ENCODE measurements at places on chromosomes 11 and 22.

DNA sequence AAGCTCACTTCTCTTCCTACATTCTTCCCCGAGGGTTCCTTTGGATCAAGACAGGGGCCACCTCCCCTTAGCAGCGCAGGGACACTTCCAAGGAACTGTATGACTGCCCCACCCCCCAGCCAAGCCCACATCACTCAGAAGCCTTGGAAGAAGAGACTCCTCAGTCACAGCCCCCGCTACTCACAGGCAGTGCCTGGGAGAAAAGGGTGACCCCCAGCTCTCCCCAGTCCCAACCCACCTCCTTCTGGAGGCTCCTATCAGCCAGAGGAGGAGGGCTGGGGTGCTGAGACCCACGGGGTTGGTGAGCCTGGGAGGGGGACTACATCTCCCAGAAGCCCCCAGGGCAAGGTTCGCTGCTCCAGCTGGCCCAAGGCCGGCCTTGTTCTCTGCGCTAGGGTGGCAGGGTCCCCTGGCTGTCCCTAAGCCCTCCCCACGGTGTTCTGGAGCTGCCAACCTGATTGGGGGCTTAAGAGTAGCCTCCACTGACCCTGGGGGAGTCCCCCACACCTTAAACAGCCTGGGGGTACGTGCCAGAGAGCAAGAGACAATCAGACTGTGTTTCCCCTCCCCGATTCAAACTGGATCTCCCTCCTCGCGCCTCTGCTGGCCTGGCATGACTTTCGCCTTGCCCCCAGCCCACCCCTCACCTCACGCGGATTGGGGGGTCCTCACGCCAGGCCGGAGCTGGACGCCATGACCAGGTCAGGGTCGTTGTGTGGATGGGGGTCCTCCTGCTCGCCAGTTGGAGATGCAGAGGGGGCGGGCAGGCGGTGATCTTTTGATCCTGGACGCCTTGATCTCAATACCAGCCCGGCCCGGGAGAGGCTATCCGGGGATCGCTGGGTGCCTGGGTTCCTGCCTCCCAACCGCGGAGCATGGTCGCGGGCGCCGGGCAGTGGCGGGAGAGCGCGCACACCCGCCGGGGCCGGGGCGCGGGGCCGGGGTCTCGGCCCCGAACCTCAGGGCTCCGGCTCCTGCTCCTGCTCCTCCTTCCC lies 838 bp downstream of the BCL9L start:
- H3K4me1 ChIP-seq = peaks cover 55% of the 10 kb centered on the region
- peak; percentile 64 for DNase-seq

GRCh38 chr22:38423512-38424503 lies 31.2 kb downstream of the KCNJ4 start:
- no peaks in the 10 kb centered on the region for H3K27me3 ChIP-seq
- H3K4me1 ChIP-seq = no peaks in the 10 kb centered on the region
- no peak for DNase-seq
- no peak overlapping the region for H3K4me3 ChIP-seq
- no peaks in the 10 kb centered on the region for H3K36me3 ChIP-seq

GRCh38 chr11:81647374-81647773 lies 1086.3 kb downstream of the FAM181B start:
- DNase-seq = no peak
- H3K4me3 ChIP-seq = no peak overlapping the region
- no peak overlapping the region for H3K27ac ChIP-seq

DNA sequence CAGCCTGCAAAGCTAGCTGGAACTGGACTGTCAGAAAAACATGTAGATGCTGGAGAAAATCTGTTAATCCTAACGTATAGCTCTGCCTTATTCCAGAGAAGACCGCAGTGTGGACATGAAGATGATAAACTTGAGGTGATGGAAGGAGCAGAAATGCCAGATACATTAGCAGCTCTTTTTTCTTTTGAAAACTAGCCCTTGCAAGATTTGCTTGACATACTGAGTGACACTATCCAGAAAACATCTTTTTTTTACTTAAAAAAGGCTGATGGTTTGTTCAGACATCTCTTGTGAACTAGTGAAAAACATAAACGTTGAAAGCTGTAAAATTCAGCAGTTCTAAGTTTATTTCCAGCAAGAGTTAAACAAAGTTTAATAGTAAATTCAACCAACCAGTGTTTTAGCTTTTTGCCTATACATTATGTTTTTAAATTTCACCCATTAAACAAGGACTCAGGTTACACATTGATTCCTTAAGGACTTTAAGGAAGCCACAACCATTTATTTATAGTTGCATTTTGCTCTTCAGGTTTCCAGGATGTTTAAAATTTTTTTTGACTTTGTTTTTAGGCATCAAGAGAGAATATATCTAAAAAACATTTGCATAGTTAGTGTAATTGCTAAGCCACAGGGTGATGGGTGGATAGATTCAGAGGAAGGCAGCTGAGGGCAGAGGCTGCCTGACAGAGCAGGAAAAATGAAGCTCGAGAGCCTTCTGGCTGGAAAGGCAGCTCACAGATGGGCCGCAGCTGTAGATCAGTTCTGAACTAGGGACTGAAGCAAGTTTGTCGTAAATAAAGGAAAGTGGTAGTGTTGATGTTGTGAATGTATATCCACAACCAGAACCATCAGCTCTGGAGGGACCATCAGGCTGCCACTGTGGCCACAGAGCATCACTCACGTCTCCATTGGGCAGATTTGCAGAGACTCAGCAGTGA lies 9.5 kb downstream of the SNAP29 start:
- peaks cover 19% of the 10 kb centered on the region for H3K4me1 ChIP-seq
- H3K27me3 ChIP-seq = no peaks in the 10 kb centered on the region
- H3K27ac ChIP-seq = no peak overlapping the region
- peaks cover 14% of the 10 kb centered on the region for H3K36me3 ChIP-seq

- H3K27me3 ChIP-seq = no peaks in the 10 kb centered on the region
- no peaks in the 10 kb centered on the region for H3K4me1 ChIP-seq
- H3K36me3 ChIP-seq = no peaks in the 10 kb centered on the region
- H3K4me3 ChIP-seq = no peak overlapping the region
Observed at GRCh38 chr11:80855426-80855825, 1414.6 kb upstream of the TENM4 start.

DNA sequence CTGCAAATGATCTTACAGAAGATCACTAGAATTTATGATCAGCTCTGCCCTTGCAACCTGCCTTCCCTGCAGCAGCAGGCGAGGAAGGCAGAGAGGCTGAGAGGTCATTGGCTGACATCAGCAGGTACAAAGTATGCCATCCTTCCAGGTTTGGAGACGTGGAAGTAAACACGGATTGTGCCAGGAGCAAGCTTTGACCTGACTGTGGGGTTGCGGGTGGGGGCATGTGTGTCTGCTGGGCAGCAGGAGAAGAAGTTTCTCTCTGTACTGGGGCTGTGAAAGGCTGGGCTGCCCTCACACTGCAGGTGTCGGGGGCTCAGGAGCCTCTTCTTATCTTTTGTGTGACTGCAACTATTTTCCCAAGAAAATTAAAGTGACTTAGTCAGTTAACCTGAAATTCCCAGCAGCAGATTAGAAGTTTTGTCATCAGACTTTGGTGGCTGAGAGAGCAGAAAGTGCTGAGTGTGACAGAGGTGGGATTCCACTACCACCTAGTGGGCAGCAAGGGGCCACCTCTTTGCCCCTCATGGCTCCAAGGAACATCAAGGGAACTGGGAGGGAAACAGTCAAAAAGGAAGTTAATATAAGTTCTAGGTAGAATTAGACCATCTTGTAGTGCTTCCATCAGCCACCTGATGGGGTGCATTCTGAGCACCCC lies 565.9 kb downstream of the ETS1 start:
- H3K27ac ChIP-seq = no peak overlapping the region
- H3K36me3 ChIP-seq = no peaks in the 10 kb centered on the region
- H3K27me3 ChIP-seq = peaks cover 27% of the 10 kb centered on the region
- no peaks in the 10 kb centered on the region for H3K4me1 ChIP-seq
- DNase-seq = no peak
- no peak overlapping the region for H3K4me3 ChIP-seq

GRCh38 chr11:746289-747157 lies 741 bp upstream of the TALDO1 start:
- peaks cover 21% of the 10 kb centered on the region for H3K4me1 ChIP-seq
- peak overlapping the region; percentile 79 for H3K27ac ChIP-seq
- H3K36me3 ChIP-seq = peaks cover 8% of the 10 kb centered on the region
- peak overlapping the region; percentile 83 for H3K4me3 ChIP-seq

GRCh38 chr11:121503051-121503450 lies 50.3 kb upstream of the SORL1-AS1 start:
- peaks cover 30% of the 10 kb centered on the region for H3K4me1 ChIP-seq
- no peak overlapping the region for H3K4me3 ChIP-seq
- peaks cover 91% of the 10 kb centered on the region for H3K36me3 ChIP-seq
- no peak overlapping the region for H3K27ac ChIP-seq

GRCh38 chr11:113675565-113675964 lies 30.5 kb downstream of the TMPRSS5 start:
- no peak for DNase-seq
- no peak overlapping the region for H3K4me3 ChIP-seq
- H3K36me3 ChIP-seq = no peaks in the 10 kb centered on the region
- peaks cover 12% of the 10 kb centered on the region for H3K27me3 ChIP-seq
- no peak overlapping the region for H3K27ac ChIP-seq
- H3K4me1 ChIP-seq = peaks cover 11% of the 10 kb centered on the region

GRCh38 chr11:107853070-107853469 lies 5.5 kb downstream of the SLC35F2 start:
- no peak for DNase-seq
- H3K4me3 ChIP-seq = no peak overlapping the region
- H3K27me3 ChIP-seq = no peaks in the 10 kb centered on the region
- peaks cover 2% of the 10 kb centered on the region for H3K36me3 ChIP-seq
- H3K4me1 ChIP-seq = peaks cover 11% of the 10 kb centered on the region

GRCh38 chr22:17648569-17648968 lies 10.0 kb downstream of the BCL2L13 start:
- H3K36me3 ChIP-seq = peaks cover 6% of the 10 kb centered on the region
- no peaks in the 10 kb centered on the region for H3K4me1 ChIP-seq
- H3K27me3 ChIP-seq = no peaks in the 10 kb centered on the region

DNA sequence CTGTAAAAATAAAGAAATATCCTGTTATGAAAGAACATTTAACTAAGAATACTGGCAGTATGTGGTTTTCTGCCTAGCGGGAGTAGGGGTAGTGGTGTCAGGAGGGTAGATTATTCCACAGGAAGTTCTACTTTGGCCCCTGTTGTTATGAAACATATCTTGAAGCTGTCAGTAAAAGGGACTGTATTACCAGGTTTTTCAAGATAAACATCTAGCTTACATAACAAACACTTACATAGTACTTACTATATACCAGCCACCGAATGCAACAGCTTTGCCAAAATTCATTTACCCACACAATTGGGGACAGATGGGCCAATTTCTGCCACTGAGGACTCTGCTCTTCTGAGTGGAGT lies 3.7 kb downstream of the TMEM123 start:
- peak overlapping the region; percentile 81 for H3K27ac ChIP-seq
- H3K27me3 ChIP-seq = no peaks in the 10 kb centered on the region
- peaks cover 75% of the 10 kb centered on the region for H3K36me3 ChIP-seq
- H3K4me1 ChIP-seq = peaks cover 72% of the 10 kb centered on the region
- DNase-seq = no peak
- peak overlapping the region; percentile 97 for H3K4me3 ChIP-seq

GRCh38 chr11:64196626-64197025 lies 9.9 kb upstream of the FERMT3 start:
- no peak overlapping the region for H3K4me3 ChIP-seq
- no peak overlapping the region for H3K27ac ChIP-seq
- peaks cover 86% of the 10 kb centered on the region for H3K36me3 ChIP-seq
- H3K27me3 ChIP-seq = no peaks in the 10 kb centered on the region

DNA sequence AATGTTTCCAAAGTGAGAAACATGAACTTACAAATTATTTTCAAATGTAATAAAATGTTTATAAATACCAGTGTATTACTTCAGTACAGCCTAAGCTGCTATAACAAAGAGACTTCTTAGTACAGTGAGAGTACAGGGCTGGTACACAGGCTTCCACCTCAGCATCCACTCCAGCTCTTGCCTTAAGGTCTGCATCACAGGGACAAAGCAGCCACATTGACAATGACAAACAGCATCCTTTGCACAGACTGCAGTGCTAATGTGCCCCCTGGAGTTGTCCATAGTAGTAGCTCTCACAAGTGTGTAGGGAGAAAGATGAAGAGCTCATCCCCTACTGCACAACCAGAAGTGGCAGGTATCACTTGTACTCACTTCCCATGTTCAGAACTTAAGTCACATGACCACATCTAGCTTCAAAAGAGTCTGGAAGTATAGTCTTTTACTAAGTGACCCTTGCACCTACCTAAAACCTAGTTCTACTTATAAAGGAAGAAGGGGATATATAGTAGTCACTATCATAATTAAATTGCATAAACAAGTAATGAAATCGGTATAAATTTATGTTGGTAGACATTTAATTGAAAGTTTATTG lies 10.7 kb upstream of the LIPT2 start:
- H3K27me3 ChIP-seq = peaks cover 6% of the 10 kb centered on the region
- H3K27ac ChIP-seq = no peak overlapping the region
- H3K4me3 ChIP-seq = no peak overlapping the region
- no peak for DNase-seq
- H3K4me1 ChIP-seq = no peaks in the 10 kb centered on the region

GRCh38 chr11:92362989-92363388 lies 138.4 kb downstream of the FAT3 start:
- no peaks in the 10 kb centered on the region for H3K36me3 ChIP-seq
- no peak for DNase-seq
- H3K27me3 ChIP-seq = no peaks in the 10 kb centered on the region

GRCh38 chr11:114762408-114762807 lies 84.1 kb downstream of the NXPE2 start:
- H3K4me3 ChIP-seq = no peak overlapping the region
- peak; percentile 25 for DNase-seq
- no peaks in the 10 kb centered on the region for H3K4me1 ChIP-seq
- no peak overlapping the region for H3K27ac ChIP-seq
- no peaks in the 10 kb centered on the region for H3K27me3 ChIP-seq

GRCh38 chr22:26245001-26245400 lies 75.7 kb downstream of the SEZ6L start:
- H3K27me3 ChIP-seq = peaks cover 3% of the 10 kb centered on the region
- no peaks in the 10 kb centered on the region for H3K4me1 ChIP-seq
- no peak overlapping the region for H3K27ac ChIP-seq
- DNase-seq = no peak
- H3K36me3 ChIP-seq = no peaks in the 10 kb centered on the region
- no peak overlapping the region for H3K4me3 ChIP-seq

- no peaks in the 10 kb centered on the region for H3K27me3 ChIP-seq
- no peak overlapping the region for H3K27ac ChIP-seq
- no peak for DNase-seq
- peaks cover 62% of the 10 kb centered on the region for H3K4me1 ChIP-seq
- no peak overlapping the region for H3K4me3 ChIP-seq
Observed at GRCh38 chr11:3882655-3883054, 27.2 kb downstream of the STIM1 start.

GRCh38 chr11:72573072-72573854 lies 101.0 kb downstream of the PDE2A start:
- H3K27ac ChIP-seq = no peak overlapping the region
- no peak for DNase-seq
- H3K27me3 ChIP-seq = peaks cover 17% of the 10 kb centered on the region
- peaks cover 14% of the 10 kb centered on the region for H3K4me1 ChIP-seq

GRCh38 chr11:27914080-27914479 lies 193.9 kb downstream of the KIF18A start:
- H3K27me3 ChIP-seq = no peaks in the 10 kb centered on the region
- no peaks in the 10 kb centered on the region for H3K36me3 ChIP-seq
- H3K27ac ChIP-seq = no peak overlapping the region
- H3K4me1 ChIP-seq = no peaks in the 10 kb centered on the region
- no peak for DNase-seq

Measured in activated CD8-positive, alpha-beta T cell treated with anti-CD3 and anti-CD28 coated beads, Interleukin-2, amount 10 ng/mL, durations not matched to agents 7 days and 5 days (primary cell).